ENCODE measurements at places on chromosomes 2 and 18. TPM values are rescaled to one million over a fixed set of nuclear protein-coding genes. Genes with fewer than 3 reads are reported as not detected.

- DNase-seq, result no peak
These were observed 12.2 kb downstream of the ROCK1 start for GRCh38 chr18:21099442-21099841.

GRCh38 chr2:216650626-216651257, 17.5 kb downstream of the IGFBP2 start:
- DNase-seq, result no peak

GRCh38 chr2:3747826-3748225, 44.5 kb downstream of the DCDC2C start:
- DNase-seq, result no peak

- DNase-seq, result no peak
These were observed 40.1 kb downstream of the EPB41L3 start for GRCh38 chr18:5503740-5504139.

DNA sequence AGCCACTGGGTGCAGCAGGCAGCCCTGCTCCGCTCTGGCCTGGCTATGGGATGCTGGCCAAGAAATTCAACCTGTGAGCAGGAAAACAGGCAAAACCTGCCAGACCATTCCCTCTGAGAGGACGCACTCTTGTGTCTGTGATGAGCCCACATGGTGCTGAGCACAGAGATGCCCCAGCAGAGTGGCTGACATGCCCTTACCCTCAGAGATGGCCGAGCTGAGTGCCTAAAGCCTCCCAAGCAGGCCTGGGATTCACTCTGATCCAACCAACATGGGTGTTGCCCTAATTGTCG, 34.3 kb upstream of the TAF1B start:
- DNase-seq, result no peak

TMEM200C gene
- total RNA-seq, result 0.54 TPM

VWA3B gene
- not detected for total RNA-seq

IL36G gene
- not detected for total RNA-seq

All from M059J (cell line).